ENCODE measurements at places on chromosomes 5 and 9.

DNA sequence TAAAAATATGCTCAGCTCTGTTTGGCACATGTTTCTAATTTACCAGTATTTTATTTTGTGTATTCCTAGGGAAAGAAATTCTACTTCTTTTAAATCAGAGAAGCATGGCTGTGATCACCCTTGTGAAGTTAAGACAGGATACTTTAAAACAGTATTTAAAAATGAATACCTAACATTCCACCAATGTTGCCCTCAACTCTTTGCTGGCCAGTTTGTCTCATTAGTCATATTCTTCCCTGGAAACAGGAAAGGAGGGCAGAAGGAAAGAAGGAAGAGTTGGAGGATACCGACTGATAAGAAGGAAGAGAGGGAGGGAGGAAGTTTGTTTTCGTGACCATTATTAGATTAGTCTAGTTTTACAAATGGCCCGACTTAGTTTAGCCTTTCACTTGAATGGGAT is 137.4 kb downstream of the PLK2 start:
- DNase-seq = no peak

DNA sequence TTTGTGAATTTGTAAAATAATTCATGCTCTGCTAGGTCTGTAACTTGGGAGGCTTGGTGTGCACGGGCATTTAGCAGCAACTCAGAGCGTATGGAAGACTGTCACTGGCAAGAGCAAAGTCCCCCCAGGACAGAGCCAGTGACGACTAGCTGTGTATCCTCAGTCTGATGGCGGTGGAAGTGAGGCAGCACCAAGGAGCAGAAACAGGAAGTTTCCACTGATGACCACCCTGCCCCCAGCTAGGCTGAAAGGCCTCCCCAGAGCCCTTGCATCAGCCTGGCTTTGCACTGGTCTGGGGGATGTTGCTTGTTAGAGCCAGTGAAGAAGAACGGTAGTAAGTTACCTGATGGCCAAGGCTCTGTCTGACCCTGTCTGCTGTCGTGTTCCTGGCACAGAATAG is 66.8 kb upstream of the ABL1 start:
- no peak for DNase-seq

DNA sequence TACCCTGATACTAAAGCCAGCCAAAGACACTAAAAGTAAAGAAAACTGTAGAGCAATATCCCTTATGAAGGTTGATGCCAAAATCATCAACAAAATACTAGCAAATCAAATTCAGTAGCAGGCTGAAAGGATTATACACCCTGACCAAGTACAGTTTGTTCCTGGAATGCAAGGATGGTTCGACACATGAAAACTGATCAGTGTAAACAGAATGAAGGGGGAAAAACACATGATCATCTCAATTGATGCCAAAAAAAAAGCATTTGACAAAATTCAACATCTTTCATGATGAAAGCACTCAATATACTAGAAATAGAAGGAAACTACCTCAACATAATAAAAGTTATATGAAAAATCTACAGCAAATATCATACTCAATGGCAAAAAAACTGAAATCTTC is 43.5 kb upstream of the LRRC14B start:
- DNase-seq = no peak

- DNase-seq = no peak
These were observed 100.2 kb downstream of the MPDZ start for GRCh38 chr9:13179257-13179656.

- DNase-seq = no peak
These were observed 38.9 kb upstream of the DAB2IP start for GRCh38 chr9:121612511-121612998.

DNA sequence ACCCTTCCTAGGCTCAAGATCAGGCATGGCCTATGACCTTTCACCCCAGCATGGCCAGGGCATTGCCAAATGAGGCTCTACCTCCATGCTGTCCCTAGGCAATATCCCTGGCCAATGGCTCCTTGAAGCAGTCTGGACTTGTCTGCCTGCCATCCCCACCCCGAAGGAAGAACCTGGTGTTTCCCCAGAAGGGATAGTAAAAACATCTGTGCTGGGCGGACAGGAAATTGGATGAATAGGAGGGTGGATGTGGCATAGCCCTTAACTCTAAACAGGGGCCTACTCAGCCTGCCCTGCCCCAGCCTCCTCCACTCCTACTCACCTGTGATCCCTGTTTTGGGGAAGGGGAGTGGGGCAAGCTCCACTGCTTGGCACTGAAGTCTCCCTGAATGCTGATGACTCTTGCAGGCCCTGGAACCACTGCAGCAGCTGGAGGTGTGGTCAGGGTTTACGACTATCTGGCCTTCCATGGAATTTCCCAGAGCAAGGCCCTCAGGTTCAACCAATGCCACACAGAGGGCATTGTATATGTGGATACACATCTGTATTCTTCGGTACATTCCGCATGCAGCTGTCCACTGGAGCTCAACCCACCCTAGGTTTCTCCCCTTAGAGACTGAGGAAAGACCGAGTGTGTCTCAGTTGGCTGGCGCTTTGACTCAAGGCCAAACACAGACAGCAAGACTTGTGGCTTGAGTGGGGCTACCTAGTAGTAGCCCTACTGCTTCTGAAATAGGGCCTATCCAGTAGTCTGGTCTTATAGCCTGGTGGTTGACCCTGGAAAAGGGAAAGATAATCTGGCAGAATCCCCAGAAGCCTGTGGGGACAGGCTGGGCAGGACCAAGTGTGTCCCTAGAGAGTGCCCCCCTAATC is 6.4 kb upstream of the P4HA2 start:
- no peak for DNase-seq

- DNase-seq = no peak
These were observed 721.5 kb upstream of the DMAC1 start for GRCh38 chr9:8521112-8521511.

DNA sequence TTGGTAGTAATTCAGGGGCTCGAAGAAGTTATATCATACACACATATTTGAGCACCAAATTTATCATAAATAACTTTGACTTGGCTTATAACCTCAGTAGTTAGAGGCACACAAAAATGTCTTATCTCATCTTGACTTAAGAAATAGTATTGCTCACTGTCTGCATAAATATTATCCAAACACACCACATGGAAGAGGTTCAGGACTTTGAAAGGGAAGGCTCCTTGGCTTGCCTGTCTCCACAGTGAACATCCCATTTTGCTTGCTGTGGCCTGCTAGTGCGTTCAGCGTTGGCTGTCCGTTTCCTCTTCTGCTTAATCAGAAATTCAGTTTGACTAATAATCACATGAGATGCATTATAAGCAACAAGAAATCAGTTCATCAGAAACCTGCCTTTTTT is 13.9 kb downstream of the GRXCR2 start:
- no peak for DNase-seq

DNA sequence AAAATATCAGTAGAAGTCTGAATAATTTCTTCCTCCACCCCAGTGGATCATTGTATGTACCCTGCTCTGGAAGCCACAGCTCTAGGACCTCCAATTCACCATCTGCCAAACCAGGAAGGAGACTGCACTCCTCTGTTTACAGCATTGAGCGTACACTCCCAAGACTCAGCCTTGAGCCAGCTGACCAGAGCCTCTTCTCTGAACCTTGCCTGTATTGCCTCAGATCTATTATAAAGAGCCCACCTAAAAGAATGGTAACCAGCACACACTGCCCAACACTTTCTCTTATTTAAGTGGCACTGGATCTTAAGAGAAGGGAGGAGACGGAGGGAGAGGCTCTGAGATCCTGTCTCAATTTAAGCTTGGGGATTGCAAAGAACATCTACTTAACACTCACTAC is 217.8 kb upstream of the RASEF start:
- DNase-seq = no peak

- no peak for DNase-seq
These were observed 193.1 kb upstream of the PTGER4 start for GRCh38 chr5:40486437-40487275.

DNA sequence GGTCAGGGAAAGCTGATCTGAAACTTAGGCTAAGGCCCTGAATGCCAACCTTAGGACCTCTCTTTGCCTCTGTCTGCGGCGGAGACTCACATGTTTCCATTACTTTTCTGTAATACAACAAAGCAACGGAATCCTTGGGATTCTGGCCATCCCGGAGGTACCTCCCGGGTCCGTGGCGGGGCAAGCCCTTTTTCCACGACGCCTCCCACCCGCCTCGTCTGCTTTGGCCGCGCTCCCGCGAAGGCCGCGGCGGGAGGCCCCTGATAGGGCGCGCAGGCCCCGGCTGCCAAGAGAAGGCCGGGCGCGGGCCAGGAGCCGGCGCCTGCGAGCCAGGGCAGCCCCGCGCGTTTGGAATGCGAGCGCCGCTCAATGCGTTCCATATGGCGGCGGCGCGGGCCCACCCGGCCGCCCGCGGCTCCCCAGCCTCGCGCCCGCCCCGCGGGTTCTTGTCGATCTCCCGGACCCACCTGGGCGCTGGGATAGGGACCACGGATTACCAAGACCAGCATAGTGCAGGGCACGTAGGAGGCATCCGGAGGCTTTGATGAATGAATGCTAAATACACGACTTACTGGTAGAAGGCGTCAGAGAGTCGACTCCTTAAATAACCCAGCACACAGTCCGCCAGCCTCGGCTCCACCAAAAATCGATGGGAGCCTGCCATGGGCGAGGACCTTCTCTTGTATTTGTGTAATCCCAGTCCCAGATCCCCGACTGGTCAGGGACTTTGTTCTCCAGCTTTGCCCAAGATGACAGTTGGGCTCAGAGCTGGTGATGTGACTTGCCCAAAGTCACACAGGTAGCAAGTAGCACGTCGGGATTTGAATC is 17.5 kb upstream of the PHF19 start:
- no peak for DNase-seq

DNA sequence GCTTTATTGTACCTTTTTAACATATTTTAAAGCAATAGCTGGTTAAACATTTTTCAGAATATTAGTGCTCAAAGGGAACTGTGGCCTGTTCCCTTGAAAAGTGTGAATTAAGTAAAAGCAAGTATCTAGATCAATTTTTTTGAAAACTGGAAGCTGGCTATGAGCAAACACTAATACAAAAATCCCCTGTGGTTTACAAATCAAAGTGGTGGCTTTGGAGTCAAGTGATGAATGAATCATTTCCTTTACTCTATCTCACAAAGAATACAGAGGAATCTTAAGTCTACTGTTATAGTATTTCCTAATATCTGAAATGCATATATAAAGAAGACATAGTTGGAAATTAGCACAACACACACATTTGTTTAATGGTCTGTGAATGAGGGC is 212.4 kb upstream of the C9orf72 start:
- DNase-seq = no peak

- no peak for DNase-seq
These were observed 306 bp downstream of the TRUB2 start for GRCh38 chr9:128321879-128322403.

DNA sequence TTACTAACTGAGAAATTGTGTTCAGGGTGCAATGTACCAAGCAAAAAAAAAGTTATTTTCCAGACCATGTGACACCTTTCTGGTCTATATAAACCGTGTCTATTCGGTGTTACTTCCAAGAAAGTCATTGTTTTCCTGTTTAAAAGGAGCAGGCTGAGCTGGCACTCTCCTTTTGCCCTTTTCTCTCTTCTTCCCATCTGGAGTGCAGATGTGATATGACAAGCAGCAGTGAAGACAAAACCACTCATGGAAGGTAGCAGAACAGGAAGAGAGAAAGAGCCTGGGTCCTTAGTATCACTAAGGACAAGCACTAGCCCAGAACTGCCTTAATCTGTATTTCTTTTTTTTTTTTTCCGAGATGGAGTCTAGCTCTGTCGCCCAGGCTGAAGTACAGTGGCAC is 25.6 kb downstream of the LYRM7 start:
- no peak for DNase-seq

DNA sequence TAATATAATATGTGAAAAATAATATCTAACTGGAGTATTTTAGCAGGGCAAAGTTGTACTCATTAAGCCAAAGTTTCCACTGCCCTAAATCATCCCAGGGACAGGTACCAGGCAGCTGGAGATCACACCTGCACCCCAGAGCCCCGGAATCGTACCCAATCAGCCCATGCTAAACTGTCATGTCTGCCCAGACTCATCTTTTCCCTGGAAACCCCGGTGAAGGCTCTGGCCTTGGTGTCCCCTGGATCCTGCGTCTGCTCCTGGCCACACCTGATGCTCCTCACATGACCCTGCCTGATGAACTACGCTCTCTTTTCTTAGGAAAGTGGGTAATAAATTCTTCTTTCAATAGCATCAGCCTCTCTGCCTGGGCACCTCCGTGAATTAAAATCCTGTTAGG is 15.6 kb upstream of the IRX2 start:
- no peak for DNase-seq

DNA sequence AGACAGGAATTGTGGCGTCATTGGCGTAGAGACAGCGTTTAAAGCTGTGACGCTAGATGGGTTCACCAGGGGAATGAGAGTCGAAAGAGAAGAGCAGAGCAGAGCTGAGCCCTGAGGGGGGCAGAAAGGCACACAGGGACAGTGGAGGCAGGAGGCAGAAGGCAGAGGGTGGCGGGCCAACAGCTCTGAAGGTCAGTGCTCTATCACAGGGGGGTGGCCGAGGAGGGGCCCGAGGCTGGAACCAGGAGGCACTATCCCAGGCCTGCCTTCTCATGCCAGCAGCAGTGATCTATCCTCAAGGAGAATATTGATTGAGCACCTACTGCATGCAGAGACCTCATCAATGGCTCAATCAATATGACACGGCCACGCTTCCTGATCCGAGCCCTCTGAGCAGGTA is 132.4 kb downstream of the KCNIP1 start:
- no peak for DNase-seq

DNA sequence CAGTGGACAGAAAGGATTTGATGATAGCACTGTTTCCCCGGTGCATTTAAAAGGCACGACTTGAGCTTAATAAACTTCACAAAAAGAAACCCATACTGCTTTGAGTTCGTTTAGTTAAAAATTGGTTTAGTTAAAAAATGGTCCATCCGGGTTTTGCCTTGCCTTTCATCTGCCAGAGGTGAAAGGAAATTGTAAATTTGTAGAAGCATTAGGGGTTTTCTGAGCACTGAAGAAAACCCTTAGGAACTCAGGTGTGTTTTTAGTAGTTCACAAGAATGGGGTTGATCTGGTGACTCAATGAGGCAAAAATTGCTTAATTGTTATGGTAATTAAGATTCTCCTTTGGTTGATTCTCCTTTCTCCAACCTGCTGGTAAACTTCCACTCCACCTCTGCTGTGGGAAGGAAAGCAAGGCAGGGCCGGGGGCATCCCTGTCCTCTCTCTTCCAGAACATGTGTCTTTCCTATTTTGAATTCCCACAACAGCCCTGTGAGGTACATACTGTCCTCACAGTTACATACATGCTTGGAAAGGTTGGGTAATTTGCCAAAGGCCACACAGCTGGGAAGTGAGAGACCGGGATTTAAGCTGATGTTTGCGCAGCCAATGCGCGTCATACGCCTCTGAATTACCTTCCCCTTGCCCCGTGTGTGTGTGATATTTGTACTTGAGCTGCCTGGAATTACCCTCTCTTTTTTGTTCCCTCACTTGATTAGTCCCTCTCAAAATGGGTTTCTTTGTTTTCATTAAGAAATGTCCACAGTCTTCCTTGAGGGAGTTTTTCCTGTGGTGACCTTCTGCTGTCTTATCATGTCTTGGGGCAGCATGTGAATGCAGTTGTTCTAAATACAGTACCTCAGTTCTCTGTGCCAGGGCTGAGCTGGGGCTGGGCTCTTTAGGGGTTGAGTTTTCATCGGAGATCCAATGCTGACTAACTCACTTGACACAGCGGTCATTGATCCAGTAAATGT is 94.4 kb downstream of the ARHGAP26 start:
- no peak for DNase-seq

Data from NCI-H748 treated with DMSO at 0.1 percent for 48 hours (cell line).